ENCODE measurements at places on chromosomes 5 and 9. TPM values are rescaled to one million over a fixed set of nuclear protein-coding genes. Genes with fewer than 3 reads are reported as not detected.

- no peak overlapping the region for H3K27ac ChIP-seq
- peaks cover 1% of the 10 kb centered on the region for H3K27me3 ChIP-seq
- no peak for DNase-seq
Observed at GRCh38 chr5:84181093-84181492, 203.6 kb downstream of the EDIL3 start.

DNA sequence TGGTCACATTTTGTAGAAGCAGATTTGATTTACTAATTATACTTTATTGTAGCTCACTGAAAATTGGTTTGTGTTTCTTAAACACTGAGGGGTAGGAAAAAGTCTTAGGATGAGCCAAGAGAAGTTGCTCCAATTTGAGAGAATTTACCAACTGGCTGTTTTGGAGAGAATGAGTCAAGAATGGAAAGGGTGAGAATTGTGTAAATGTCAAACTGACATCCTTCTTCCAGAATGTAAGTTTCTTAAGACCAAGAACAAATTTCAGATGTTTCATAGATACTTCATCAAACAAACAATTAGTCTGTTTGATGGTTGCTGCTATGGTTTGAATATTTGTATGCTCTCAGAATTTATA is 106.2 kb upstream of the TXNDC8 start:
- no peak overlapping the region for H3K4me3 ChIP-seq
- no peak overlapping the region for H3K27ac ChIP-seq

DNA sequence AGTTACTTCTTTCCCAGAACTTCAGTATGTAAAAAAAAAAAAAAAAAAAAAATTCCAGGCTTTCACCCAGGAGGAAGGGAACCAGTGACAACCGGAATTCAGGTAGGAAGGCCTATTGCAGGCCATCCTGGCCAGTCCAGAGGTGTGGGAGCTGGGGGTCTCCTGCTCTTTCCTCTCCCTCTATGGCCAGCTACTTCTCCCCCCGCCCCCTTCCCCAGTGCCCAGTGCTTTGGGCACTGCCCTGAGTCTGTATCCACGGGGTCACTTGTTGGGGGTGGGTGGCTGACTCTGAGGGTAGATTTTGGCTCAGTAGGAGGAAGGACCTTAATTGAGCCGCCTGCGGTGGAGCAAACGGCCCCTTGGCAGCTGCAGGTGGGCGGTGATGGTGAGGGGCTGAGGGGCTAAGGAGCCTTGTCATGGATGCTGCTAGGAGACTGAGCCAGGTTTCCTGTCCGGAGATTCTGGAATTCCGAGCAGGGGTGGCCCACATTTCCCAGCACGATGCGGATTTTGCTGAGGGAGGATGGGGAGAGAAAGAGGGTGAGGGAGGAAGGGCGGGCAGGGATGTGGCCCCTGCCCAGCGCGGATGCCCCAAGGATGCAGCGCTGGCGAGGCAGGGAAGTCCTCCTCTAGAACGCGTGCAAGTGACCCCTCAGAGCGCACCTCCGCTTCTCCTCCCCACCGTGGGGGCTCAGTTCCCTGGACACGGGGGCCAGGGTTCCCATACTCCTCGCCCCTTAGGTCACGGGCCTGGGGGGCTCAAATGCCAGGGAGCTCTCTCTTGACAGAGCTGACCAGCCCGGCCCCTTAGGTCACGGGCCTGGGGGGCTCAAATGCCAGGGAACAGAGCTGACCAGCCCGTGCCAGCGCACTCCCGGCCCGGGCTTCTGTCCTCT is 1.2 kb upstream of the PHF2 start:
- H3K4me3 ChIP-seq, result peak overlapping the region; percentile 78
- H3K36me3 ChIP-seq, result peaks cover 2% of the 10 kb centered on the region
- H3K27ac ChIP-seq, result peak overlapping the region; percentile 91
- H3K27me3 ChIP-seq, result no peaks in the 10 kb centered on the region
- DNase-seq, result no peak
- peaks cover 27% of the 10 kb centered on the region for H3K4me1 ChIP-seq

DNA sequence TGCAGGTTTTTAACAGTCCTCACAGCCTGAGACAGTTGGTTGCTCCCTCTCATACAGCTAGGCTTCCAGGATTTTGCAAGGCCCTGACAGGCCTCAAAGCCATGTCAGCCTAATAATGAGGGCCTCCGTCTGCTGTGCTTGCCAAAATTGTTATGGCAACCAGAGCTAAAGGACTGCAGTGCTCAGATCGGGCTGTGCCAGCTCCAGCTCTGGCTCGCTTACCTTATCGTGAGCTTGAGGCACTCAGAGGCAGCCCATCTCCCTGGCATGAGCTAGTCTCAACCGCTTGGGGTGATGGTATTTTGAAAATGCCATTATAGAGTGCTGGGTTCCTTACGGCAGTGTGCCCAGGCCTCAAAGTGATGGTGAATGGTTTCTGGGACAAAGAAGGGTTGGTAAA is 8.4 kb downstream of the MTAP start:
- no peak overlapping the region for H3K4me3 ChIP-seq
- peaks cover 48% of the 10 kb centered on the region for H3K36me3 ChIP-seq
- no peak for DNase-seq
- H3K4me1 ChIP-seq, result peaks cover 67% of the 10 kb centered on the region
- H3K27me3 ChIP-seq, result no peaks in the 10 kb centered on the region

Gene CNTNAP3B
- not detected for total RNA-seq

All from activated CD4-positive, alpha-beta T cell treated with anti-CD3 and anti-CD28 coated beads for 36 hours (primary cell).